GM23248 (cell line): ENCODE measurements at places on chromosomes 1 and 21.

- peak; percentile 61 for DNase-seq
Measured at GRCh38 chr1:156860628-156861423, at the start of gene NTRK1. TSS of gene NTRK1 (plus strand) at chr1:156860865. CDS start at chr1:156860935, 70 bp downstream.

DNA sequence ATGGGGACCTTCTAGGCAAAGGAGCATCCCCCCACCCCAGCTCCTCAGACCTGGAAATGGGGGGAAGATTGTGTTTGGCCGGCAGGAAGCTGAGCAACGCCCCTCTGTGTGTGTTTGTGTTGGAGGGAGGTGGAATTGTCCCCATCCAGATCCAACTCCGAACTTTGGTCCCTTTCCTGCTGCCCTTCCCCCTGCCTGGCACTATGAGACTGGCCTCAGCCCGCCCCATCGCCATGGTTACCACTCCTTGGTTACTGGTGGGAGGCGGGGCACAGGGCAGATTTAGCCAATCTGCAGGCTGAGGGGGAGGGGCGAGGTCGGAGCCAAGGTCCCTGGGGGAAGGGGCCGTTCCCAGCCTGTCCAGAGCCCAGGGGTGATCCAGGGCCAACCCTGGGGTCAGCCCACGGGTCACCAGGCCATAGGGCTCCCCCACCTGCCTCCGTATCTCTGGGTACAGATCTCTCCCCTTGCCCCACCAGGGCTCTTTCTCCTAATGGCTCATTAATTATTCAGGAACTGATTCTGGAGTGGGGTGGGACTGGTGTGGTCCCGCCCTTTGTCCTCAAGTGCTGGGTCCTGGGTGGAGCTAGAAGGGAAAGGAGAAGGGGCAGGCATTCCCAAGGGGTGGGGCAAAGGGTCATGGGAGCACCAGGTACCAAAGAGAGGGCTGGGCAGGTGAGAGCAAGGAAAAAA, 15.2 kb downstream of the PTPRF start:
- peak; percentile 44 for DNase-seq

GRCh38 chr1:17140279-17140678, 21.0 kb upstream of the PADI2 start:
- no peak for DNase-seq

- DNase-seq, result peak; percentile 33
Measured at GRCh38 chr1:36366091-36366661, 19.5 kb downstream of the STK40 start.

- peak; percentile 85 for DNase-seq
Measured at GRCh38 chr1:38009088-38009840, 3.3 kb upstream of the UTP11 start.

- peak; percentile 82 for DNase-seq
Measured at GRCh38 chr1:224183591-224184312, 712 bp downstream of the DEGS1 start.

- no peak for DNase-seq
Measured at GRCh38 chr1:226365831-226366231, 42.1 kb downstream of the PARP1 start.

- DNase-seq, result no peak
Measured at GRCh38 chr1:107499139-107499744, 358.4 kb downstream of the NTNG1 start.

DNA sequence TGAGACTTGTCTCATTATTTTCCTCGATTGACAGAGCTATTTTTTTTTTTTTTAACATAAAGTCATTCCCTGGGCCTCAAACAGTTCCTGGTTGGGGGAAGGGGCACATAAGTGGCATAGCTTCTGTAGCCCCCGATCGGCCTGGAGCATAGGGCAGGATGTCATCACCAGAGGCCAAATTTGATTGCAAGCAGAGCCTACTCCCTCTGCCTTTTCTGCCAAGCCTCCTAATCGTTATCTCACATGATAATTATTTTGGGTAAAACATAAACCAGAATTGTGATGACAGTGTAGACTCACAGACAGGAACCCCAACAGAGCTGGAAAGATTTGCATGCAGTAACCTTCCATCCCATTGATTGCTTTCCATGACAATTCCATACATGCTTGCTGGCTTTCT, 404.8 kb downstream of the PCP4 start:
- no peak for DNase-seq

- DNase-seq, result peak; percentile 92
Measured at GRCh38 chr21:29195981-29196669, 65.7 kb downstream of the MAP3K7CL start.

DNA sequence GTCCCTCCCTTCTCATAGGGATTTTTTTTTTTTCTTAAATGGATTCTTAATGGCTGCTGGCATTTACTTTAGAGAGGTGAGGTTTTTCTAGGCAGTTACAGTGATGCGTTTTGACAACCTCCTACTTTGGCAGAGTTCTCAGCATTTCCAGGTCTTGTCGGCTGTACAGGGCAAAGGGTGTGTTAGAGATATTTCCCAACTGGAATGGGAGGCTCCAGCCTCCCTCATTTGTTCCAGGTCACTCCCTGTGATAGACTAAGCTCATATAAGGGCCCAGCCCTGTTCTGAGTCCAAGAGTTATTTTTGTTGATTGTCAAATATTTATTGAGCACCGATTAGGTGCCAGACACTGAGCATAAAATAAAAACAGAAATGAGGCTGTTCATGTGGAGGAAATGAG, 7.6 kb upstream of the XKR8 start:
- DNase-seq, result no peak

- no peak for DNase-seq
Measured at GRCh38 chr1:203353486-203353885, 2.6 kb upstream of the FMOD start.

DNA sequence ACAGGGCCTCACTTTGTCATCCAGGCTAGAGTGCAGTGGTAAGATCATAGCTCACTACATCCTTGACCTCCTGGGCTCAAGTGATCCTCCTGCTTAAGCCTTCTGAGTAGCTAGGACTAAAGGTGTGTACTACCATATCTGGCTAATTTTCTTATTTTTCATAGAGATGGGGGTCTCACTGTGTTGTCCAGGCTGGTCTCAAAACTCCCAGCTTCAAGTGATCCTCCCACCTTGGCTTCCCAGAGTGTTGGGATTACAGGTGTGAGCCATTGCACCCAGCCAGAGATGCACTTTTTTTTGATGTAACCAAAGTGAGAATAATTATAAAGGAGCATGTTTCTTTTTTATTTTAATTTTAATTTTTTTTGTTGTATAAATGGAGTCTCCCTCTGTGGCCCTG, 28.4 kb downstream of the CLIC4 start:
- no peak for DNase-seq

DNA sequence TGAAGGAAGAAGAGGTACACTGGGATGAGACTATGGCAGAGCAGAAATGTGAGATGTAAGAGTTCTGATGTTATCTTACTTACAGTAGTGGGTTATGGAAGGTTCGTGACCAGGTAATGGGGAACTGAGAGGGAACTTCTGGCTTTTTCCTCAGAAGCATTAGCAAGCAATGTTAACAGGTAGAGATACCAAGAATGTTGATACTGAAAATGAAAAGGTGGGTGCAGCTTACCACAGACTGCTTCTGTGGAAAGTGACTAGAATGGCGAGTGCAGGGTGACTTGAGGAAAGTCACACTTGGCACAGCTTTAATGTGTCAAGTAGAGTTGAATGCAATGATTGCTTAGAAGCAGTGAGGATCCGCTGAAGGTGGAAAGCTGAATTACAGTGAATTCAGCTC, 70.8 kb downstream of the PLA2G4A start:
- DNase-seq, result no peak

GRCh38 chr1:11681071-11681771, at the start of gene MAD2L2:
TSS of gene MAD2L2 (minus strand) at chr1:11681148. CDS start at chr1:11680601, 547 bp downstream.
- DNase-seq, result peak; percentile 95
